ENCODE measurements at places on chromosomes 3 and 15.

GRCh38 chr3:170496026-170496867 is 77.6 kb downstream of the CLDN11 start:
- DNase-seq = no peak

DNA sequence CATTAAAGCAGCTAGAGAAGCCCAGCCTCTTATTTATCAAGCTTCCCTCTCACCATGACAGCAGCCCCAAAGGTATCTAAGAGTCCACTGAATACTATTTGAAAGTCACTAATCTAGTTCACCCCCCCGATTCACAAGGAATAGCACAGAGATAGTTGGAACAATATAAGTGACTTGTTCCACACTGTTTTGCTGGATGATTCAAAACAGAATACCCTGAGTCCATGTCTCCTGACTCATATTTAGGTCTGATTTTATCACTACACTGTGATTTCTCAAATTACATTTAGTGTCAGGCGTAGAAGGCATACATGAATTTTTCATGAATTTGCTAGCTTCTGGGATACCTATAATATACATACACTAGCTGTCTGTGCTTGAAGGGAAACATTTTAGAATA is 18.7 kb upstream of the EOGT start:
- DNase-seq = no peak

GRCh38 chr3:102464261-102464660 is 29.4 kb downstream of the ZPLD1 start:
- no peak for DNase-seq

GRCh38 chr3:123120573-123120972 is 53.7 kb downstream of the PDIA5 start:
- DNase-seq = no peak

- DNase-seq = no peak
These were observed 18.9 kb upstream of the TIGIT start for GRCh38 chr3:114274929-114275328.

DNA sequence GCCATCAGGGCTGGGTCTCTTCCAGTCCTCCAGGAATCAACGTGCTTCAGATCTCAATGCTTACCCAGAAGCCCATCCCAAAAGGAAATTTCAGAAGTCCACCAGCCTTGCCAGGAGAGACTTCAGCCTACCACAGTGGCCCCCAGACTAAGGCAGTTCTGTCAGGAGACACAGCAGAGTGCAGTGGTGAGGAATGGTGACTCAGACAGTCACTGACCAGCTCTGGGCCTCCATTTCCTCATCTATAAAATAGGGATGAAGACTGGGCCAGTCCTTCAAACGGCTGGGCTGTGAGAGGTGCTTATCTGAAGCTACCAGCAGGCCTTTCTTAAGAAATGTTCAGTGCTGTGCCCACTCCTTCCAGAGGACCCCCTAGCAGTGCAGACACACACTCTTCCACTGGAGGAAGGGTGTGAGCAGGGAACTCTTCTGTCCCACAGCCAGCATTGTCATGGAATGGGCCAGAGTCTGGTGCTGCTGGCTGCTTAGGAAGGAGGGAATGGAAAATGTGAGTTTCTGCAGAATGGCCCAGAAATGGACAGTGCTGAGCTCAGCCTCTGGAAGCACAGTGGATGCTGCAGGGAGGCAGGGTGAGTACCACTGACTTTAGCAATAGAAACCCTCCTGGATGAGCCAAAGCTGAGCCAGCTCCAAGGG is 41.6 kb upstream of the DUSP7 start:
- DNase-seq = no peak

GRCh38 chr15:99212406-99212805 is 37.0 kb downstream of the TTC23 start:
- DNase-seq = no peak

DNA sequence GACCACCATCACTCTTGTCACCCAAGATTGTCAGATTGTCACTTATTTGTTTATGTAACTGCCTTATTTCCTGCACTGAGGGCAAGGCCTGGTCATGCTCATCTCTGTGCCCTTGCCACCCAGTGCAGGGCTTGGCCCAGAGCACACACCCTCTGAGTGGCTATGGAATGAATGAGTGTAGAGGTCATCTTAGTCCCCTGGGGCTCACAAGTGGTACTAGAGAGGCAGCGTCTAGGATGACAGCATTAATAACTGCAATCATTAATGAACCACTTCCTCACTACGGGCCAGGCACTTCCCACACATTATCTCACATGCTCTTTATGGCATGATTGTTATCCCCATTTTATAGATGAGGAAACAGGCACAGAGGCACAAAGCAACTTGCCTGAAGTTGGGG is 117.0 kb downstream of the SMAD6 start:
- no peak for DNase-seq

DNA sequence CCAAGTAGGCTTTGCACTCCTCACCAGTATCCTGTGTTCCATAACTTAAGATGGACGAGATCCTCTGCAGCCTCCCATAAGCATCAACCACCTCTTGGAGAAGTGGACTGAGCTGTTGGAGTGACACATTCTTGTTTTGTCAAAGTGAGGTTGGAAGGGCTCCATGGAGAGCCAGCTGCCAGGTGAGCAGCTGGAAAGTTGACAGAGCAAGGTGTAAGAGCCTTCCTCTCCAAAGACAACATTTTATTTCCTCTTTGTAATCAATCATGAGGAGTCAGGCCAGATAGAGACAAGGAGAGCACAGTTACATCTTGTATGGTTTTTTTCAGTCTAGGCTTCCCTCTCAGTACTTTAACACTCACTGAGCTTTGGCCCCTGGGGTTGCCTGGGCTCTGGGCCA is 5.1 kb downstream of the ABI3BP start:
- no peak for DNase-seq

DNA sequence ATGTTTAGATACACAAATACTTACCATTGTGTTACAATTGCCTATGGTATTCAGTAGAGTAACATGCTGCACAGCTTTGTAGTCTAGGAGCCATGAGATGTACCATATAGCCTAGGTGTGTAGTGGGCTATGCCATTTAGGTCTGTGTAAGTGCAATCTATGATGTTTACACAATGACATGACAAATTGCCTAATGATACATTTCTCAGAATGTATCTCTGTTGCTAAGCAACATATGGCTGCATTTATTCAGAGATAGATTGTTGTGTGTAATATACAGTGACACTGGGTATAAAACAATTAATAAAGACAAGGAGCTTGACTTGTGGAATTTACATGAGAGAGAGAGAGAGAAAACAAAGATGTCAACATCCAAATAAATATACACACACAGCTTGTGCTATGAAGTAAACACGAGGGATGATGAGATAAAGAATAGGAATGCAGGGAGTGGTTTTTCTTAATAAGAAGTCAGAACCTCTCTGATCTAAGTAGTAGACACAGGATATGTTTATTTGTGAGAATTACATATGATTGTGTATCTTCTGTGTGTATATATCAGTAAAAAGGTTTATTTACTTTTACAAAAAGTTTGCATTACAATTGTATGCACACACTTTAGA is 110.0 kb downstream of the KCNAB1 start:
- DNase-seq = no peak

GRCh38 chr15:97978401-97979139 is 18.1 kb downstream of the ARRDC4 start:
- DNase-seq = no peak

- DNase-seq = no peak
These were observed 38.4 kb upstream of the RBM5 start for GRCh38 chr3:50050361-50050760.

GRCh38 chr3:171932153-171932611 is 89.0 kb downstream of the TMEM212 start:
- DNase-seq = no peak

GRCh38 chr15:101193120-101193644 is 58.7 kb downstream of the CHSY1 start:
- DNase-seq = no peak

DNA sequence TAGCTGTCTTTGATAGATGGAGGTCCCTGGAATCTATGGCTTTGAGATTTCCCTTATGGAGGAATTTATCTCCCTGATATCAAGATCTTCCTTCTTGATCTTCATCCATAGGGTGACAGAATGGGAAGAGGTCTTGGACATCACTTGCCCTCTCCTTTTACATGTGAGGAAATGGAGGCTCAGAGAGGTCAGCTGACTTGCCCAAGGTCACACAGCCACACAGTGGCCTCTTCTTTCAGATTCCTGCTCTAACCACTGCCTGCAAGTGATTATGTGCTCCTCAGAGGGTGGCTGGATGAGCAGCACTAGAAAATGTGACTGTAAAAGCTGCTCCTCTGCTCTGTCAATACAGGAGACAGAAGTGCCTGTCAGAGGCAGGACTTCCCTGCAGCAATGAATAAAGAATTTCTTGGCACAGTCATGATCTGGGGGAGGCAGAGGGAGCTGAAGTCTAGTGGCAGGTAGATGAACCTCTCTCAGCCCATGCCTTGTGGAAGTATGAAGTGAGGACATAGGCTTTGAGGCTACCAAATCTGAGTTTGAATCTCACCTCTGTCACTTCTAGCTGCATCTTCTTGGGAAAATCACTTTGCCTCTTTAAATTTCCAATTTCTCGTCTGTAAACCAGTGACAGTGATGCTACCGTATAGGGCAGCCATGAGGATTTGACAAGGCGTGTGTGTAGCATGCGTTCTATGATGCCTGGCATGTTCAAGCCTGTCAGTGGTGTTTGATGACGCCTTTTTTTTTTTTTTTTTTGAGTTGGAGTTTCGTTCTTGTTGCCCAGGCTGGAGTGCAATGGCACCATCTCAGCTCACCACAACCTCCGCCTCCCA is 12.0 kb downstream of the SSUH2 start:
- DNase-seq = no peak

- no peak for DNase-seq
These were observed 30.8 kb downstream of the PCOLCE2 start for GRCh38 chr3:142858043-142858442.

- DNase-seq = no peak
These were observed 115.4 kb upstream of the NPHP3 start for GRCh38 chr3:132837615-132838014.

DNA sequence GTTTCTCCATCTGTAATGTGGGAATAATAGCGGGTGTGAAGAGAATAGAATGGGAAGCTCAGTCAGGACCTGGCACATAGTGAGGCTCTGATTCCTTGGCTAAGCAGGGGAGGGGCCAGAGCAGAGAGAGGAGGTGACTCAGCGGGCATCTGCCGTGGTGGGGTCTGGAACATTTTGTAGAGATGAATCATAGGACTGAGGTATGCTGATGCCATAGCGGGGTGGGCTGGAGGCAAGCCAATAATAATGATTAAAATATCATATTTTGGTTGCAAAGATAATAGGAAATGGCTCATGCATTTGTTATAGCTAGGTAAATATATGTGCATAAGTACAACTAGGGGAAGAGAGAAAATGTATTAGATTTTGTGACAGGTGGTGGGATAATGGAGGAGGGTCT is 11.2 kb downstream of the TGM4 start:
- DNase-seq = no peak

DNA sequence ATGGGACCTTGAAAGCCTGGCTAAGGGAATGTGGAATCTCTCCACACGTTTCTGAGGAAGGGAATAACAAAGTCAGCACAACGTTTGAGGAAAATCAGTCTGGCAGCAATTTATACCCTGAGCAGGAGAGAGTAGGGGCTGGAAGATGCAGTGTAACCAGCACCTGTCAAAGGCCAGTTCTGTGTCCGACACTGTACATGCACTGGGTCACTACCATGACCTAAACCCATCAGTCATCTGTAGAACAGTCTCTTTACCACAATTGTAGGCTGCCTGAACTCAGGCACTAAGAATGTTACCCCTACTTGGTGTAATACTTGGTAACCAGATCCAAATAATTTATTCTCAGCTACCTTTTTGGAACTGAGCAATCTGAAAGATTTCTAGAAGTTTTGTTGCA is 113.4 kb downstream of the FEZF2 start:
- no peak for DNase-seq

GRCh38 chr15:78976691-78977090 is 31.8 kb upstream of the CTSH start:
- no peak for DNase-seq

DNA sequence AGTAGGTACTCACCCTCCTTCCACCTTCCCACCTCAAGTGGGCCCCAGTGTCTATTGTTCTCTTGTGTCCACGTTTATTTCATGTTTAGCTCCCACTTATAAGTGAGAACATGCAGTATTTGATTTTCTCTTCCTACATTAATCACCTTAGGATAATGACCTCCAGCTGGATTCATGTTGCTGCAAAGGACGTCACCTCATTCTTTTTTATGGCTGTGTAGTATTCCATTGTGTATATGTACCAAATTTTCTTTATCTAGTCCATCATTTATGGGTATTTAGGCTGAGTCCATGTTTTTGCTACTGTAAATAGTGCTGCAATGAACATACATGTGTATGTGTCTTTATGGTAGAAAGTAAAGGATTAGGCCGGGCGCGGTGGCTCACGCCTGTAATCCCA is 5.9 kb upstream of the MLF1 start:
- DNase-seq = no peak

Data from activated T-helper 1 cell treated with Interleukin-2 at 50 U/mL for 16 hours (primary cell).